ENCODE measurements at places on chromosomes 3 and 15.

- no peak for DNase-seq
Observed at GRCh38 chr15:87757084-87757483, 499.5 kb downstream of the NTRK3 start.

DNA sequence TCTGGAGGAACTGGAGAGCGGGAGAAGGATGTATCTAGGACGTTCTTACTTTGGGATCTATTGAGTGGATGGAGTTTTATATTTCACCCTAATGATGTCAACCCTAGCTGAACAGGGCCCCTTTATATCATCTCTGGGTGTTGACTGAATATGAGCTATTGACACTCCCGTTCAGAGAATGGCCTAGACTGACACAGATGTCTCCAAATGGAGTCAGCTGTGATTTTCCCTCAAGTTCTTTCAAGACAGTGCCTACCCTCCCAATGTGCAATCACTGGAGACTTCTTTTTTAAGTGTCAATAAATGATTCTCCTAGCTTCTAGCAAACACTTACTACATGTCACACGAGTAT is 63.8 kb downstream of the FRMD4B start:
- DNase-seq: no peak

GRCh38 chr3:84096188-84096587 is 862.6 kb upstream of the CADM2 start:
- DNase-seq: no peak

- DNase-seq: no peak
Observed at GRCh38 chr15:89218531-89218930, 2.8 kb downstream of the RLBP1 start.

DNA sequence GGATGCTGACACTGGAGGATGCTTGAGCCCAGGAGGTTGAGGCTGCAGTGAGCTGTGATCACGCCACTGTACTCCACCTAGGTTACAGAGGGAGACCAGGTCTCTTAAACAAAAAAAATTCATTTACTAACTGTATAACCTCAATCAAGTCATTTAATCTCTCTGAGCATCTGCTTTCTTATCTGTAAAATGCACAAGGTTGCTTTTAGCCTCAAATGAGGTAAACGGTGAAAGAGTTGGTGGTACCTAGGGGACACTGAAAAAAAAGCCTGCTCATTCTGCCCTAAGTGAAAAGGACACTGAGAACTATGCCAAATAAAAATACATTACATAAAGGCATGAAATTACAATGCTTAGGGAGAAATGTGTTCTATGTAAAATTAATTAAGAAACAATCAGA is 3.4 kb downstream of the PP2D1 start:
- no peak for DNase-seq

DNA sequence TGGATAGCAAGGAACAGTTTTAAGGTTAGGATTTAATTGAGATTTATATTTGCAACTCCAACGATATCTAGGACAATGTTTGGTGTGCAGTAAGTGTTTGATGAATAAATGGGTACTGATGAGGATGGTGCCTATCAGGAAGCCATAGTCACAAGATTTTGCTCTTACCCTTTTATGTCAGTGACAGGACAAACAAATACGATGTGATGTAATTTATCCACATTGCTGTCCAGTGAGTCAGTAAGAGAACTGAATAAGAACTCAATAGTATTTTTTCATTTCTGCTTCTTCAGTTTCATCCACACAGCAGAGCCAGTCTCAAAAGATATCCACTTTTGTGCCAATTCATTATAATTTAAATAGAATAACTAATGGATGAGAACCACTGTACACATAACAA is 18.5 kb downstream of the C3orf85 start:
- DNase-seq: no peak

- peak; percentile 18 for DNase-seq
Observed at GRCh38 chr3:194272861-194273742, 78.0 kb downstream of the CPN2 start.

DNA sequence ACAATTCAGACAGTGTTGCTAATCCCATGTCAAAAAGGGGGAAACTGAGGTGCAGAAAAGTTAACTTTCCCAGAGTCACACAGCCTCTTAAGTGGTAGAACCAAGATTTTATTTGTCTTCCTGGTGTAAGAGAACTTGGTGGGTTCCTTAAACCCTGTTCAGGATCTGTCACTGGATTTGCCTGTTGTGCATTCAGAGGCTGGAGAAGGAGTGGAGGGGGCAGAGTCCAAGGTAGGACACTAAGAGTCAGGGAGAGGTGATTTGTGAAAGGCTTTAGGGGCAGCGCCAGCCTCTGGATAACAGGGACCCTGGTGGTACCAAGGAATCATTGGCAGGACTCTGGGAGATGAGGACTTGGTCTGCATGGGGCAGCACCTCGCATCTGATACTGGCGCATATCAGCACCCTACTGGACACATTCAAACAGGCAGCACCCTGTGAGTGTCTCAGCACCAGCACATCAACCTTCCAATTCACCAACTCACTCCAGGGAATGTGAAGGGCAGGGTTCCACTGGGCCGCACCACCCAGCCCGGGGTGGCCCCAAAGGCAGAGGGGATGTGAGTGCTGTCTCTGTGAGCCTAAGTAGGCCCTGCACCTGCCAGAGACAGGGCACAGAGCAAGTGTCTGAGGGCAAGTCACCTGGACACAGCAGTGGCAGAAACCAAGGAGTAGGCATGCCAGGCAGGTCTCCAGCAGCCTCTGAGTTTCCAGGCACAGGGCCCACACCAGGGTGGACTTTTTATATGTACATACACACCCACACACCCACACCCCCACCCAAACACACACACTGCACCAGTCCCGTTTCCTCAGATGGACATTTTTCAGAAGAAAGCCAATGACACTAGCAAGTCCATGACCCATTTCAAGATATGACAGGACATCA is 71.6 kb downstream of the LIPC start:
- no peak for DNase-seq

DNA sequence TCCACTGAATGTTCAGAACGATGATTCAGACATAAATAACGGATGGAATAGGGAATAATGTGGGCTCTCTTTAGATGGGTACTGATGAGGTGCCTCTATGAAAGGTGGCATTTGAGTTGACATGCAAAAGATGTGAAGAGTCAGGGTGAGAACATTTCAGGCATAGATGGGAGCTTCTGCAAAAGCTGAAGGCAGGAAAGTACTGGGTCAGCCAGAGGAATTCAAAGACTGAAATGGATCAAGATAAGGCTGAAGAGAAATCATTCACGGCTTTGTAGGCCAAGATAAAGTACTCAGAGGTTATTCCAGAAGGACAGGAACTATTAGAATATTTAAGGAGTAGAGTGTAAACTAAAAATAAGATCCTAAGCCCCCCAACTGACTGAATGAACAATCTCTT is 189.6 kb upstream of the MCTP2 start:
- DNase-seq: no peak

GRCh38 chr15:70103880-70104626 is 6.3 kb upstream of the TLE3 start:
- no peak for DNase-seq

- DNase-seq: no peak
Observed at GRCh38 chr3:180467177-180467576, 134.8 kb upstream of the TTC14 start.

GRCh38 chr3:119324899-119325298 is 30.7 kb downstream of the ARHGAP31 start:
- DNase-seq: no peak

GRCh38 chr3:10185804-10186762 is 21.4 kb downstream of the IRAK2 start:
- no peak for DNase-seq

- no peak for DNase-seq
Observed at GRCh38 chr15:79919090-79919748, 22.4 kb upstream of the MTHFS start.

- DNase-seq: no peak
Observed at GRCh38 chr3:115187149-115187757, 40.2 kb upstream of the ZBTB20 start.

GRCh38 chr15:49908236-49908932 is 210.6 kb downstream of the ATP8B4 start:
- DNase-seq: no peak

- DNase-seq: peak; percentile 65
Observed at GRCh38 chr3:29333576-29333975, 52.7 kb downstream of the RBMS3 start.

DNA sequence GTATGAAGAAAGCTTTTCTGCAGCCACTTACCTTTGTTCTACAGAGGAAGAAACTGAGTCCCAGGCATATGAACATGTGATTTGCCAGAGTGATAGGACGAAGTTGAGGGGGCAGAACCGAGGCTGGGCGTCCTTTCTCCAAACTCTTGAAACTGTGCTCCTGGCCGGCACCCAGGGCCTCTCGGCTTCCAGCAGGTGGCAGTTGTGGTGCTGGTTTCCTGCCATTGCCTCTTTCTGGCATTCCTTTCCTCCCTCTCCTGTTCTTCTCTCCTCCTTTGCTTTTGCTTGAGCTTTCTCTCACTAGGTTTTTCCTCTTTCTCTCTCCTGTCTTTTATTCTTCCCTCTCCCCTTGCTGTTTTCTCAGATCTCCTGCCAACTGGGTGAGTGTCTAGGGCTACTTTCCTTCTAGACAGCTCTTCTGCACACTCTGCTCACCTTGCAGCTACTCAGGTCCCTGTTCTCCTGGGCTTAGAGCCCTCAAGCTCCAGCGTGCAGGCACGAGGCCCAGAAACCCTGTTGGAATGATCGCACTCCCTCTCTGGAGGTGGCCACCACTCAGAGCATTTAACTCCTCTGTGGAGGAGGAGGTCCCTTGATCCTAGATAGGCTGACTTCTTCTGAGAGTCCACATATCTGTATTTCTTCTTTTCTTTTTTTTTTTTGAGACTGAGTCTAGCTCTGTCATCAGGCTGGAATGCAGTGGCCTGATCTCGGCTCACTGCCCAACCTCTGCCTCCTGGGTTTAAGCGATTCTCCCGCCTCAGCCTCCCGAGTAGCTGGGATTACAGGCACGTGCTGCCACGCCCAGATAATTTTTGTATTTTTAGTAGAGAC is 26.2 kb downstream of the TRAK1 start:
- peak; percentile 89 for DNase-seq

- no peak for DNase-seq
Observed at GRCh38 chr3:38314112-38314763, 32.1 kb downstream of the SLC22A14 start.

- DNase-seq: no peak
Observed at GRCh38 chr3:194833114-194833910, 147.6 kb downstream of the FAM43A start.

DNA sequence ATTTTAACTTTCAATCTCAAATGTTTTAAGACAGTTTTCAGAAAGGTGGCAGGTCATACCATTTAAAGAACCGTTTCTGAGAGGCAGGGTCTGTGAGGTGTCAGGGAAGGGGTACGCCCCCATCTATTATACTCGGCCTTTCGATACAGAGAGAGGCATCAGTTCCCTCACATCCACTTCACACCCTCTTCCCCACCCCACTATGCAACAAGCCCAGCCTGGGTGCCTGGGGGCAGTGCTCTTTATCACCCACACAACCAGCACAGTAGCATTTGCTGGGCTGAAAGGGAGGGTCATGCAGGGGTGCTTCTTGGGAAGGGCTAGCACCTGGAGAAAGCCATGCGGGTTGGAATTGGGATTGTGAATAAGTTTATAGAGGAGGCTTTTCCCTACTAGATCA is 56.0 kb upstream of the KCNMB2 start:
- no peak for DNase-seq

GRCh38 chr3:67346081-67346480 is 308.3 kb downstream of the SUCLG2 start:
- no peak for DNase-seq

DNA sequence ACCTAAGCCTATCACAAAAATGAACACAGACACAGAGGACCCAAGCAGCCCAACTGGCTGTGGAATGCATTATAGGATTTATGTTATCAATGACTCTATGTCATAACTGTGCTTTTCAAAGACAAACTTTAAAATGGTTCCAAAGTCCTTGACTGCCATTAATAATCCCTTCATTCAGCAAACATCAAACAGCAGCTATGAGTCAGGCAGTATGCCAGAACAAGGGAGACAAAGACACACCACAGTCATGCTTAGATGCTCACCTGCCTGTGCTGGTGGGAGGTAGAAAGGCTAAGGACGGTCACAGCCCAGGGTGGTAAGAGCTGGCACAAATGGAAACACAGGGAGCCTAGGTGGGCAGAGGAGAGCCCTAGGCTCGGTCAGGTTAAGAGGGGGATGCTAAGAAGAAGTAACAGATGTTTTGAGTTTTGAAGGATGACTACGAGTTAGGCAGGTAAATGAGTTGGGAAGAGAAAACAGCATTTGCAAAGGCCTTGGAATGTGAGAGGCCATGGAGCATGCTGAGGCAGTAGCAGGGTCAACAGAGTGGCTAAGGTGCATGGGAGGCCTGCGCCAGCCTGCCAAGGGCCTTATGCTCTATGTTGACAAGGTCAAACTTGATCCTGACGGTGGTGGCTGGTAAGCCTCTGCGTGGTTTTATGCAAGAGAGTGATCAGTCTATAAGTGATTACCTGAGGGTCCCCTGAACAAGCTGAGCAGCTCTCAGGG is 23.0 kb downstream of the NMNAT3 start:
- DNase-seq: no peak

DNA sequence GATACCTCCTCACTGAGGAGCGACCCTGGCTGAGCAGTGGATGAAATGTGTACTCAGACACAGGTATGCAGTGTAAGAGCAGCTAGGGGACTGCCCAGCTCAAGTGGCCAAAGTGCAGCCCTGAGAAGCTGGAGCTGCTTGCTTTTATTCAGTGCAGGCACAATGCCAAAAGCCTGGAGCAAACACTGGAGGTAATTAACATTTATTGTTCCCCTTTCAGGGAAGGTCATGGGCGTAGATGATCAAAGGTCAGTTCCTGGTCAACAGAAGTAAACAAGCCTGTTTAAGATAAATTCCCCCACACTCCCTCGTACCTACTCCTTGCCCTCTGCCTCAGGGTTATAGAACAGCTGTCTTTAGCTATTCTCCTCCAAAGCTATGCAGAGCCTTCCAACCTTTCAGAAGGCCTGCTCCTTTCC is 17.5 kb downstream of the PLA2G4F start:
- DNase-seq: no peak

GRCh38 chr3:101828691-101829436 is 20.4 kb upstream of the NFKBIZ start:
- DNase-seq: peak; percentile 17

GRCh38 chr15:22226034-22226790 is 145.9 kb downstream of the OR4M2 start:
- DNase-seq: no peak
